ENCODE measurements at places on chromosomes 4 and X.
A peak's percentile ranks its signal among the peaks of the same experiment; 100 is the strongest.

DNA sequence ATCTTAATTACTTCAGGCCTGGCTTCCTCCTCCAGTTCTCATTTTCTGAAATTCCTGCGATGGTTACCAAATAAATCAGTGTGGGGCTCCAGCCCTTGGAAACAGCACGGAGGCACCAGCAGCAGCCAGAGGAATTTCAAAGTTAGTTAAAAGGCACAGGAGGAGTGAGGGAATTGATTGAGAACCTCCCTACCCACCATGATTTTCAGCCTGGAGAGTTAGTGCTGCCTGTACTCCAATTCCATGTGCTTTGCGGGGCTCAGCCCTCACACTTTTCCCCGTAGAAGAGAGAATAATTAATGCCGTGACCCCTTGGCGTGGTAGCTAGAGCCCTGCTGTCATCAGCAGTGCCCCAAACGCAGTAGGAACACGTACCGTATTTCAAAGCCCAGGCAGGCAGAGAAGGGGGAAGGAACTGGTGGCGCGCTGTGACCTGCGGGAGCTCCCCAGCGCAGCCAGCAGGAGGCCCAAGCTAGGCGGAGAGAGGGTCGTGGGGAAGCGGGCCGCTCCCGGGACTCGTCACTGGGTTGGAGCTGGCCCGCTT, 84.0 kb upstream of the IGFBP7 start:
- no peak for DNase-seq

DNA sequence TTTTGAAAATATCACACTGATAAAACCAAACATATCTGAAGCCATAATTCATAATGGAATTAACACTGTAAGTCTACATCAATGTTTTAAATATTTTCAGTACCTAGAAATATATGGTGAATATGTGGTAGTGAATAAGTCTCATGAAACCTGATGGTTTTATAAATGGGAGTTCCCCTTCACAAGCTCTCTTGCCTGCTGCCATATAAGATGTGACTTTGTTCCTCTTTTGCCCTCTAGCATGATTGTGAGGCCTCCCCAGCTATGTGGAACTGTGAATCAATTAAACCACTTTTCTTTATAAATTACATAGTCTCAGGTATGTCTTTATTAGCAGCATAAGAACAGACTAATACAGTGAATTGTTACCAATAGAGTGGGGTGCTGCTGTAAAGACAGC, 536.8 kb upstream of the GALNT7 start:
- DNase-seq, result no peak

GRCh38 chrX:10130354-10130753, 26.4 kb upstream of the CLCN4 start:
- no peak for DNase-seq

DNA sequence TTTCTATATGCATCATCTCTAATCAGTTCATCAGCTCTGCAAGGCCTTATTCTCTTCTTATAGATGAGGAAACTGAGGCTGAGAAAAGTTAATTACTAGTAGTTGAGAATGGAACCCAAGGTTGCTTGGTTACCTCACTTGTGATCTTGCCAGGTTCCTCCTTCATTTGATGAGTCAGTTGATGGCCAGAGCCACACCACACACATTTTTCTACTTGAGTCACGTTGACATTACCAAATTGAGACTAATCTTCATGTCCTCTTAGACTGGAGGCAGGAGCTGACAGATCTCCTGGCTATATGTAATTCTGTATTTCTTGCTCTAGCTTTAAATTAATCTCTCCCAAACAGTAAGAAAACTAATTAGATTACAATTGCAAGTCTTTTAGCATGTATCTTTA, 428.4 kb downstream of the AFF2 start:
- DNase-seq, result no peak

- DNase-seq, result no peak
These were observed 123.0 kb downstream of the CHRNA9 start for GRCh38 chr4:40458109-40458508.

DNA sequence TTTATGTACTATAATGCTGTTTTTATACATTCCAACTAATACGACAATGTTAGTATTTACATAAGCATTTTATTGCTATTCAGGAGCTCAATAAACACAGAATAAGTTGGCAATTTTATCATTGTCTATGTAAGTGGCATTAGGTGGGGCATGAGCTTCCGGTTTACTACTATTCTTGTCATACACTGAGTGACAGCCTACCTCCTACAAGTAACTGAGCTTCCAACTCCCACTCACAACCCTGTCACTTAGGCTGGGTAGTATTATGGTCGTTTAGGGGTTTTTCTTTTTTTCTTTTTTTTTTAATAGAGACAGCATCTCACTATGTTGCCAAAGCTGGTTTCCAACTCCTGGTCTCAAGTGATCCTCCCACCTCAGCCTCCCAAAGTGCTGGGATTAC, 7.4 kb downstream of the PPID start:
- DNase-seq, result no peak

- DNase-seq, result no peak
These were observed 764.1 kb upstream of the TENM3 start for GRCh38 chr4:181479141-181479540.

GRCh38 chr4:95051702-95052020, 293.9 kb downstream of the BMPR1B start:
- DNase-seq, result no peak

DNA sequence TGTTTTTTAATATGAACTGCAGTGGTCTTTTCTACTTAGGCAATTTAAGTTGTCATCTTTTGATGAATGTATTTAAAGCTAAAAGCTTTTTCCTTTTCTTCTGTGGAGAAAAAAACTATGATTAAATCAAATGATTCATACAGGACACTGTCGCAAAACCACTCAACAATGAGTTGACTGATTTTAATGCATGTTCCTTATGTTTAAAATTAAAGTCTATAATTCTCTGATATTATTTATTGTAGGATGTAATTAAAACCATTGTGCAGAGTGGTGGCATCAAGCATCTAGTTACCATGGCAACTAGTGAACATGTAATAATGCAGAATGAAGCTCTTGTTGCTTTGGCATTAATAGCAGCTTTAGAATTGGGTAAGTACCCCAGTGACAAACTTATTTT, 172.5 kb downstream of the RAP1GDS1 start:
- no peak for DNase-seq

DNA sequence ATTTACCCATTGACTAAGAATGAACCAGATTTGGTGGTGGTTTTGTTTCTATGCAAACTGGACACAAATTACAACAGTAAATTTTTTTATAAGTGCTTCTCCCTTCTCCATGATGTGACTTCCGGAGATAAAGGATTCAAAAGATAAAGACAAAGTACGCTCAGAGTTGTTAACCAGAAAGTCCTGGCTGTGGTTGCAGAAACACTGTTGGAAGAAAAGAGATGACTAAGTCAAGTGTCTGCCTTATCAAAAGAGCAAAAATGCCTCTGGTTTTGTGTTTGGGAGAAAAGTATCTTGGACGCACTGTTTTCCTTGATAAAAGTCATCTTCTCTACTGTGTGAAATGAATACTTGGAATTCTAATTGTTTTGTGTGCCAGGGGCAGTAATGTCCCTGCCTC, 213.4 kb downstream of the GC start:
- no peak for DNase-seq

DNA sequence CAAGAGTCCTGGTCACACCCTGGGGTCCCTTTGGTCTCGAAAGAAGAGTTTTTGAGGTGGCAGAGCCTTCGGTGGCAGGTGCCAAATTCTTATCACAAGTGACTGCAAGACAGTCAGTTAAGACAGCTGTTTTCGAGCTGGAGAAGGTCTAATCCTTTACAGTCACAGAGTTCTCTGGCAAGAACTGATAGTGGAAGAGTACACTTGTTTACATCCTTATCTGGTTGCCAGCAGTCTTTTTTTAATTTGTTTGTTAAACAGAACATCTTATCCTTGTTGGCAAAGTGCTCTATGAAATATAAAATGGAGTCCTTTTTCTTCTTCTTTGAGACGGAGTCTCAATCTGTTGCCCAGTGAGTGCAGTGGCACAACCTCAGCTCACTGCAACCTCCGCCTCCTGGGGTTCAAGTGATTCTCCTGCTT, 50.4 kb upstream of the ELOVL6 start:
- no peak for DNase-seq

DNA sequence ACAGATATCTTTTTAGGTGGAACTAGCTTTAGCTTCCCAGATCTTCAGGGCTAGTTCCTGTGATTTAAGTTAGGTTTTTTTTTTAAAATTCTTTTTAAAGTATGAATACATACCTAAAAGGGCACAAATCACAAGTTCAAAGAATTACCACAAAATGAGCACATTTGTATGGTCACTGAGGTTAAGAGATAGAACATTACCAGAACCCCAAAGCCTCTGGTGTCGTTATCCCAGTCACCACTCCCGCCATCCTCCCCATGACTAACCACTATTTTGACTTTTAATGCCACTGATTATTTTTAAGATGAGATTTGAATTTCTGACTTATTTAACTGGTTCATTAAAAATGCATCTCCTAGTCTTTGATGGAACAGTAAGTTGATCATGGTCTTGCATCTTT, 5.4 kb downstream of the PGK1 start:
- DNase-seq, result no peak

GRCh38 chr4:98746530-98746929, 88.1 kb upstream of the TSPAN5 start:
- no peak for DNase-seq

- no peak for DNase-seq
These were observed 245.7 kb downstream of the ANTXR2 start for GRCh38 chr4:79827283-79827682.

DNA sequence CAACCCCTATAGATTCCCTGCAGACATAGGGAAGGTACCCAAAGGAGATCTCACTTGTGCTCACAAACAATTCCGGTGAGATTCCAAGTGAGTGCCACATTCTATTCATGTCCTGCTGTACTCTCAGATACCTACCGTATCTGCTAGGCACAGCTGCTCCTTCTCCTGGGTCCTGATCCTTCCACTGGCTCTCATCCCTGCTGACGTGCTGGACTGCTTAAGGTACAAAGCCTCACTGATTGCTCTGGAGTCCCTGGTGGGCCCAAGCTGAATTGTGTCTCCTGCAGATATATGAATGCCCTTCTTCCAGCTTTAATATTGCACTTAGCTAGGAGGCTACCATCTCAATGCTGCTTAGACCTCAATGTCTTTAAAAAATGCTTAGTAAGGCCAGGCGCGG, 2.4 kb downstream of the TCEAL1 start:
- no peak for DNase-seq

GRCh38 chr4:26058537-26058936, 144.5 kb downstream of the SMIM20 start:
- peak; percentile 43 for DNase-seq

- DNase-seq, result no peak
These were observed 114.1 kb downstream of the TLL1 start for GRCh38 chr4:165986956-165987698.

DNA sequence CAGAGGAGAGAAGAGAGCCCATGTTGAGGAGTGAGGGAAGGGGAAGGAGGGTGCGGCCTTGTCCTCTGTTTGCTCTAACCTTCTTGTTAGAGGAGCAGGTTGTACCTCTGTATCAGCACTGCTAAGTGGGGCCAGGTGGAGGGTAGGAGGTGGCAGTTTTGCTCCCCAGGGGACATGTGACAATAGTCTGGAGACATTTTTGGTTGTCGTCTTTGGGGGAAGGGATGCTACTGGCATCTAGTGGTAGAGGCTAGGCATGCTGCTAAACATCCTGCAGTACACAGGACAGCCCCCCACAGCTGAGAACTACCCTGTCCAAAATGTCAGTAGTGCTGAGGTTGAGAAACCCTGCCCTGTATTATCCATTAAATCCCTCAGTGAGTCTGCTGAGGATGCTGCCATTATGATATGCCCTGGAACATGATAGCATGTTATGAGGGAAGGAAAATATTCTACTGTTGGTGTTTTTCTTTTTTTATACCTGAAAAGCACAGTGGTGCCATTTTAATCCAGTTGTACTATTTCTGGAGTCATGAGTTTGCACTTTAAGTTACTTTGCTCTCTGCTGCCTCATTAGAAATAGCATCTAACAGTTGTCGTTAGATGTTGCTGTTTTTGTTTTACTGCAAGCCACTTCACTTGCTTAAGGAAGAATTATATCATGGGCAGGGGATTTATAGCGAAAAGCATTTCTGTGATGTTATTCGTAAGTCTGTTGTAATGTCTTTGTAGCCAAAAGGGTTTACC, 90.6 kb downstream of the LRP2BP start:
- DNase-seq, result no peak

DNA sequence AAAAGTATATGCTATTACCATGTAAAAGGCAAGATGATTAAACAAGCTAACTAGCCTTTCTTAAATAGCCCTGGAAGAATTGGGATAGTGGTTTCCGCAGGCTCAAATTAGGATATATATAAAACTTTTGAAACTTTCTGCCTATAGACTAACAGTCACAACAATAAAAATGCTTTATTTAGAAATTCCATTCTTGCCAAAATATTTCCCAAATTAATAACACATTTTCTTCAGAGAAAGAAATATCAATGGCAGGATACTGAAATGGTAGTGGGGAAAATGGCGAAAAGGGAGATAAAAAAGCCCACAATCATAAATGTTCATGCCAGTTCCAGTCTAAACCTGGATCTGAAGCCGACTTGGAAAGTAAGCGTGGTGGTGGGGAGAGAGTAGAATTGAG, 56.0 kb downstream of the MAD2L1 start:
- DNase-seq, result no peak

DNA sequence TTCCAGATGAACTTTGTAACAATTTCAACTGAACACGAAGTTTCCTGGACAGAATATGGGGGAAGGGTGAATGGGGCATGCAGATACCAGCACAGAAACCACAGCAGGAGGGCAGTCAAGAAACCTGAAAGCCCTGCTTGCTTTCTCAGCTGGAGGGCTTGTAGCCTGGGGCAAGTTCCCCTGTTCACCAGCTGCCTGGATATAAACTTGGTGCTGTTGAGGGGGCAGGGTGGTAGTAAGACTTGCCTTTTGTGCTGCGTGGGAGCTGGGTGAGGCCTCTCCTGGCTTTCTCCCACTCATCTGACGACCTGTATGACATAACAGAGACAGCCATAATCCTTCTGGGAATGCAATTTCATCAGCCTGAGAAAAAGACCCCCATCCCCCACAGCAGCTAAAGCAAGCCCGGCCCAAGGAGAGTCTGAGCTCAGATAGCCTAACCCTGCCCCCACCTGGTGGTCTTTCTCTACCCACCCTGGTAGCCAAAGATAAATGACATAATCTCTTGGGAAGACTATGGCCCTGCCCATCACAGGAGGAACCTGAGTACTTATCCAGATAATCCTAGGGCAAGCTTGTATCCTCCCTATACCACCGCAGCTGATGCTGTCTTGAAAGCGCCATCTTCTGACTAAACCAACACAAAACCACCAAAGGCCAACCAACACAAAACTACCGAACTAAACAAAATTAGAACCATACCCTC, 234.3 kb downstream of the LAS1L start:
- DNase-seq, result no peak

DNA sequence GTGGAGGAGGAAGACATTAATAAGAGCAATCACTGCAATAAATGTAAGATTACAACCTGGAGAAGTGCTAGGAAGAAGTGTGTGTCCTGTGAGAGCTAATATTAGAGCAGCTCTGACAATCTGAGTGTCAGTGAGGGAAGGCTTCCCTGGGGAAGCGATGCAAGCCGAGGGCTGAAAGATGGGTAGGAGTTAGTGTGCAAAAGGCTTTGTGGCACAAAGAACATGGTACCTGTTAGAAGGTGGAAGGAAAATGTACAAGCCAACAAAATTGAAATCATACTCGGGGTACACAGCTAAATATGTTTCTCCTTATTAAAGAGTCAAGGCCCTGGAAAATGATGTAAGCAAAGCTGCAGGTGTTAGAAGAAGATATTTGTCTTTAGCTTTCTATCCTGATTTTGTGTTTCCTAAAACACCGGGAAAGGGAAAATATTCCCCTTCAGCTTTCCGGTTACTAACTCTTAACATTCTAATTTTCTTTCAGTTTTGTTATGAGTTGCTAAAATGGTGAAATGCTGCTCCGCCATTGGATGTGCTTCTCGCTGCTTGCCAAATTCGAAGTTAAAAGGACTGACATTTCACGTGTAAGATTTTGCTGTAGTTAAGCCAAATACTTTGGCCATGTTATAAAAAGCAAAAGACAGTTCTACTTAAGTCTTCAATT, 808 bp downstream of the THAP6 start:
- DNase-seq, result no peak
